ENCODE measurements at places on chromosomes 13 and 19.

GRCh38 chr13:19618977-19619376, 14.5 kb upstream of the MPHOSPH8 start:
- peak; percentile 30 for DNase-seq

DNA sequence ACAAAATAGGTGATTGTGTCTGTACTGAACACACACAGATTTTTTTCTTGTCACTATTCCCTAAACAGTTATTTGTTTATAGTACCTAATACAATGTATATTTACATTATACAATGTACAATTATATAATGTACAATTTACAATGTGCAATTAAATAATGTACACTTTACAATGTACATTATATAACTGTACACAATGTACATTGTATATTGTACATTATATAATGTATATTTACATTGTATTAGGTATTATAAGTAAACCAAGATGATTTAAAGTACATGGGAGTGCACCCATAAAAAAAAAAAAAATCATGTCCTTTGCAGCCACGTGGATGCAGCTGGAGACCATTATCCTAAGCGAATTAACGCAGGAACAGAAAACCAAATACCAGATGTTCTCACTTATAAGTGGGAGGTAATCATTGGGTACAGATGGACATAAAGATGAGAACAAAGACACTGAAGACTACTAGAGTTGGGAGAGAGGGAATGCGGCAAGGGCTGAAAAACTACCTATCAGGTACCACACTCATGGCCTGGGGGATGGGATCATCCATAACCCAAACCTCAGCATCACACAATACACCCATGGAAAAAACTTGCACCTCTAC, 68.1 kb downstream of the ABCC4 start:
- peak; percentile 57 for DNase-seq

DNA sequence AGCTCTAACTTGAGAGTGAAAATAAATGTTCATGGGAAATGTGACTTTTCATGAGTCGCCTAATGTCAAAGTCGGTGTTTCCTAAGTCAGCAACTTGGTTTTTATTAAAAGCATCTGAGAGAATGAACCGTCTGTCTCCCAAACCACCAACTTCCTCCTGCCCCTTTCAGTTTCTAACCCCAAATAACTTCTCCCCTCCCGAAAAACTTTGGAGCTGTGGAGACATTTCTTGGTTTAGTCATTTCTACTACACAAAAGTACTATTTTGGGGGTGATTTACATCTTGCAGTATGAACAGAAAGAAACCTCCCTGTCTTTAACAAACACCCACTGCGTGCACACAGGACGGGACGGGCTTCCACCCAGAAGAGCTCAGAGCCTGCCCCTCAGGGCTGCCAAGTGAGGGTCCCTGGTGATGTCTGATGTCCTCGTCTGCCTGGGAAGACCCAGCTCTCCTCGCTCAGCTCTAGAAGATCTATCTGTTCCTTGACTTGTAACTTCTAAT, 65.0 kb downstream of the RASA3 start:
- peak; percentile 82 for DNase-seq

GRCh38 chr13:27022571-27023311, 148.9 kb downstream of the USP12 start:
- DNase-seq: peak; percentile 60

DNA sequence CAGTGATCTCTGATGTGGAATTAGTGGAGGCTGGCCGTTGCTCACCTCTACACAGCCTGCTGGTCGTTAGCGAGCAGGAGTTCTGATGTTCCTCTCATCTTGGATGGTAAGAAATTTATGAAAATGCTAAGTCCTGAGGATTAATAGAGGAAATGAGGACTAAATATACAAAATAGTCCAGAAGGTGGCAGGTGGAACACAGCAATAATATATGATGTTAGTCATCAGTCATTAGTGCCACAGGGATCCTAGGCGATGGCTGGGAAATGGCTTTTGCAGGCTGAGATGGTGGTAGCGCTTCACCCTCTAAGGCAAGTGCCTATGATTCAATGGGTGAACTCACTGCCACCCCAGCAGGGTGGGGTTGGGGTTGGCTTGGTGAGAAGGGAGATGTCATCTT, 338.6 kb upstream of the TMTC4 start:
- DNase-seq: no peak

- DNase-seq: no peak
Measured at GRCh38 chr13:38854226-38854625, 136.4 kb downstream of the STOML3 start.

DNA sequence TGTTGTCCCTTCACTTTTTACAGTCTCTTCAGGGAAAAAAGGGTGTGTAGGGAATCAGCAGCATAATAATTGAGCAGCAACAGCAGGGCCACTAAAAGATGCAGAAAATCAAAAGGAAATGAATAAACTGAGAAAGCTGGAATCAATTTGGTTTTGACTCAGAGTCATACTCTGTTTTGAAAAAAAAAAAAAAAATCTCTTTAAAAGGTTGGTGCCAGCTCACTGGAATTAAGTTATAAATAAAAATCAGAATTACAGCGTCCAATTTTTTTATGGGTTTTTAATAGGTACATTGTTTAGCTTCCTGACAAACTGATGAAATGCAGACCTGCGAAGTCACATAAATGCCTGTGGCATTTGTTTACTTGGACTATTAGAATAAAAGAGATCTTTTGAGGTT, 231.9 kb downstream of the COG6 start:
- peak; percentile 17 for DNase-seq

GRCh38 chr19:9205501-9206113, 13.8 kb downstream of the OR7D4 start:
- DNase-seq: peak; percentile 73

- no peak for DNase-seq
Measured at GRCh38 chr19:54041969-54042606, 21.6 kb downstream of the VSTM1 start.

Measured in foreskin fibroblast (primary cell).